ENCODE measurements at places on chromosomes 4 and X.
A peak's percentile ranks its signal among the peaks of the same experiment; 100 is the strongest.

GRCh38 chrX:39491548-39492297 lies 606.0 kb downstream of the BCOR start:
- DNase-seq = peak; percentile 42

- no peak for DNase-seq
These were observed 19.4 kb downstream of the GAK start for GRCh38 chr4:912548-913279.

- no peak for DNase-seq
These were observed 60.7 kb upstream of the PAK3 start for GRCh38 chrX:111035256-111035655.

GRCh38 chr4:124703154-124703553 lies 9.4 kb downstream of the ANKRD50 start:
- no peak for DNase-seq
